NCI-H2171 treated with DMSO at 0.1 percent for 48 hours (cell line): ENCODE measurements at places on chromosomes 11 and 22.

GRCh38 chr22:35158336-35158735 is 92.4 kb downstream of the ISX start:
- no peak for DNase-seq

DNA sequence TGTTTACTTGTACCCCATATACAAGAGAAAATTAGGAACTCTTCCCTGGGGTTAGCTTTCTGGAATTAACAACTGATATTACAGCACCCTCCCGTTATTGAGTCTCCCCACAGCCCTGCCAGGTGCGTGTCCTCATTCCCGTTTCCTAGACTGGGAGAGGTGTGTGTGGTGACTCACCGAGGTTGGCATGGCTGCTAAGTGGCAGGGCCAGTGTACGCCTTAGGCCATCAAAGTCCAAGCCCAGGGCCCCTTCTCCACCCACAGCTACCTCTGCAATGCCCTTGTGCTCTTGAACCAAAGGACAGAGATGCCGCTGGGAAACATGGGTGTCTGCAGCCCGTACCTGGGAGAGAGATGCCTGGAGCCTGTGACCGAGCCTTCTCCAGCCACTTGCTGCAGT is 12.3 kb downstream of the IFT27 start:
- DNase-seq = no peak

DNA sequence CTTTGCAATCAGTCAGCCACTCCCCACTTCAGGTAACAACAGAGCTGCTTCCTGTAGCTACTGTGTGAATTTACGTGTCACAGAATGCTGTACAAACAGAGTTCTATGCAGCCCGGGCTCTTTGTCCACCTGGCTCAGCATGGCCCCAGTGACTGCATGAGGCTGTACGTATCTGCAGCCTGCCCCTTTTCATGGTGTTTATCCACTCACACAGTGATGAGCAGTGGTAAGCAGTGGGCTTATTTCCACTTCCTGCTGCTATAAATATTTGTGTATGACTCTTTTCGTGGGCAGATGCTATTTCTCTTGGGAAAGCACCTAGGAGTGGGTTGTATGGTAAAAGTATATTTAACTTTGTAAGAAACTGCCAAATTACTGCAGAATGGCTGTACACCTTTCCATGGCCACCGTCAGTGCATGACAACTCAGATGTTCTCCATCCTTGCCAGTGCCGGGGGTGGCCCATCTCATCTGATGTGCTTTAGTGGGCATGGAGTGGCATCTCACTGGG is 43.3 kb downstream of the MYEOV start:
- no peak for DNase-seq

GRCh38 chr11:63843041-63843440 is 4.1 kb downstream of the MARK2 start:
- DNase-seq = no peak

DNA sequence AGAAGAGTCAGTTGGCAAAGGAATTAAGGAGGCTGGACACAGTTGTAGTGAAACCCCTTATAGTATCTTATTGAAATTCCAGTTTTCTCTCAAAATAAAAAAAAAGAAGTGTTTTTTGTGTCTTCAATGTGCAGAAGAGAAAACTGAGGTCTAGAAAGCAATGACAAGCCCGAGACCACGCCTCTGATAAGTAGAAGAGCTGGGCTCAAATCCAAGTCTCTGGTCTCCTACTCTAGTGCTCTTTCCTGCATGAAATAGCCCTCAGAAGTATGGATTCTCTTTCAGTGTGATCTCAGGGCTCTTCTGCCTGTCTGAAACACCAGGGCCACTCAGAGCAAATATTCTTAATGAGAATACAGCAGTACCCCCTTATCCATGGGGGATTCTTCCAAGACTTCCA is 200.9 kb downstream of the KIF18A start:
- no peak for DNase-seq

DNA sequence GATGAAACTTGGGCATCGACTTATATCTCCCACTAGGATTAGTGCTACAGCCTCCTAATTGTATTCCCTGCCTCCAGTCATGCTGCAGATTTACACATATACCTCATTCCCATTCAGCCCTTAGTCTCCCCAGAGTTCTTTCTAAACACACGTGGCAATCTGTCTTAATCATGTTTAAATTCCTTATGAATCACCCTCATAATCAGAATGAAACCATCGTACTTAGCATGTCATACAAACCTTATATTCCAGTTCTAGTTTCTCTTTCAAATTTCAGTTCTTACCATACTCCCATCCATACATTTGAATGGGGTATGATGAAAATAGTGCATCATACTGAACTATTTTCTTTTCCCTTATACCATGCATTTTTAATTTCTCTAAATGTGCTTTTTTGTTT is 6.0 kb upstream of the OR10A2 start:
- no peak for DNase-seq

- no peak for DNase-seq
Observed at GRCh38 chr22:49052560-49052959, 775.1 kb downstream of the BRD1 start.

GRCh38 chr11:74412321-74412720 is 14.1 kb upstream of the PGM2L1 start:
- no peak for DNase-seq

- DNase-seq = no peak
Observed at GRCh38 chr11:1485504-1485885, 1.1 kb downstream of the MOB2 start.

- no peak for DNase-seq
Observed at GRCh38 chr11:36487619-36488018, 22.5 kb downstream of the TRAF6 start.

DNA sequence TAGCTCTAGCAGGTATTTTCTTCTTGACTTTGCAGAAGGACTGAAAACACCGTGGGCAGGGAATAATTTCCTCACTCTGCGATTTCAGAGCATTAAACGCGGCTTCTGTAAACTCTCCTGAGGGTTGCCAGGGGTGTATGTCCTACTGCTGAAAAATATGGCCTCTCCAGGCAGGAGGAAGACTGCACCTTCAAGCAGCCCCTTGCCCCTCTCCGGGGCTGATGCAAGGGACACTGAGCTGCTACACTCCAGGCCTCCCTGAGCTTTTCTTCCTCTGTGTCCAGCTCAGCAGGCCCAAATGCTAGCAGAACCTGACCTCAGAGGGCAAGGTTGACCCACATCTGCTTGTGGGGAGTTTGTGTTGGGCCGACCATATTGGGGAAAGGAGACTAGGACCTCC is 2.2 kb downstream of the CD6 start:
- no peak for DNase-seq
